CD4-positive, alpha-beta T cell treated with Interleukin-17A for 1 hour (primary cell): ENCODE measurements at places on chromosomes 3 and 15.

GRCh38 chr3:20658491-20658890 lies 472.5 kb upstream of the SGO1 start:
- DNase-seq = no peak

DNA sequence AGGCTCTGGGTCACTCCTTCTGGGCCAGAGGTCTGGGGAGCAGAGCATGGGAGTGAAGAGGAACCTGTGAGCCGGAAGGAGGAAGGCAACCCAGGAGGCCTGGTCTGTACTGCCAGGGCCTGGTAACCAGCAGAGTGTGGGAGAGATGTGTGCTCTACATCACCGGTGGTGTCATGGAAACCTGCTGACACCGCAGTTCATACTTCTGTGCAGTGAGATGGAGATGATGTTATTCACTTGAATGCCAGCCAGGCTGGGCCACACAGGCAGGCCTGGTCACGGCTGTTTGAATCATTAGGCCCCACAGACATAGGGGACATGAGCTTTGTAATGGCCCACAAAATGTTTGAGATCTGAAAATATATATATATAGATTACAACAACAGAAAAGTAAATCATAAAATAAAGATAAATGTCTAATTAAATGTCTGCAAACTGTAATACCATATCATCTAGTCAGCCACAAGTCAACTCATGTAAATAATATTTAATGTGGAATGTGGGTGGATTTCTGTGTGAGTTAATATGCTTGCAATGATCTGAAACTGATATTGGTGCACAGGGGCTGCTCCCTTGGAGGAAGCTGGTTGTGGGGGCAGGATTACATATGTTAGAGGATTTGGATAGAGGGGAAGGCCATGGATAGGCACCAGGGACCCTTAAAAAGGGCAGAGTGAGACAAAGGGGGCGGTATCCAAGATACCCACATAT lies 108.5 kb upstream of the PFN2 start:
- no peak for DNase-seq

- DNase-seq = peak; percentile 0
These were observed 121.4 kb upstream of the GMNC start for GRCh38 chr3:190983875-190984274.

GRCh38 chr3:172231318-172231901 lies 192.0 kb downstream of the FNDC3B start:
- no peak for DNase-seq

DNA sequence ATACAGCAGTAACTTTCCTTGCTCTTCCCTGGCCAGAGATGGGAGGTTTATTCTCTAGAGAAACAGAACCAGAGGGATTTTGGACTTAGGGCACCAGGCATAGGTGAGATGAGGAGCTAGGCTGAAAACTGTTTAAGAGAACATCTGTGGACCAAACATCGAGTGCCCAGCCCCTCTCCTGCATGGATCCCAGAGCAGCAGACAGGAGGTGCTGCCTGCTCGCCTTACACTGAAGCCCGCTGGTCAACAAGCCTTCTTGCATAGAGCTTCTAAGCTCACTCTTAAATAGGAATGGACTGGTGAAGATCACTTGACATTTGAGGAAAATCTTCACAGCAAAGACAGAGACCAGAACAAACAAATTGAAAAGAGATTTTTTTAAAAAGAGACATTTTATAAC lies 41.2 kb downstream of the PARP15 start:
- DNase-seq = no peak

DNA sequence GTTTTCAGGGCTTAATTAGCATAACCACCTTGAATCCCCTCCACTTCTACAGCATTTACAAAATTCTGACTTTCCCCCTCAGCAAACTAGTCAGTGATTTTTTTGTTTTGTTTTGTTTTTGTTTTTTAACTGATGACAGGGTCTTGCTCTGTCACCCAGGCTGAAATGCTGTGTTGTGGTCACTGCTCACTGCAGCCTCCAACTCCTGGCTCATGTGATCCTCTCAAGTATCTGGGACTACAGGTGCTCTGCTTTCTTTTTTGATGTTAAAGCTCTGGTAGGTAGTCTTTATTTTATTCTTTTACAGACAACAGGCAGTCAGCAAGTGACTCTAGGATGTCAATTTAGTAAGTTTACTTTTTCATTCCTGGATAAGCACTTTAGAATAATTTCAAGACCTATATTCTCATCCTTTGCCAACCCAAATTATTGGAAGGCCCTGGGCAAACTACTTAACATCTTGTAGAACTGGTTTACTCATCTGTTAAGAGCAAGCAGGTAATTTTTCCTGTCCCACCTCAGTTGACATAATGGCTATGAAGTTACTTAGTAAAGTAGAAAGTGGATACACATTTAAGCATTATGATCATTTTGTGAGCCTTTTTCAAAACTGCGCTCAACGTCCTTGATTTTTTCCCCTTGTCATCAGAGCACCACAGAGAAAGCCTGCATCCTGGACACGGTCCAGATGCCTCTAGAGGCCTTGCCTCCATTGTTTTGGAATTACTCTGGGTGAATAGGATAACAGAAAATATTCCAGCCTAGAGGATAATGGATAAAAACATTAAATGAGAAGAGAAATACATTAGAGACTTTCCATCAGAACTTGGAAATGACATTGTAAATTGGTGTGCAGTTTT lies 69.9 kb upstream of the NDUFB4 start:
- no peak for DNase-seq

DNA sequence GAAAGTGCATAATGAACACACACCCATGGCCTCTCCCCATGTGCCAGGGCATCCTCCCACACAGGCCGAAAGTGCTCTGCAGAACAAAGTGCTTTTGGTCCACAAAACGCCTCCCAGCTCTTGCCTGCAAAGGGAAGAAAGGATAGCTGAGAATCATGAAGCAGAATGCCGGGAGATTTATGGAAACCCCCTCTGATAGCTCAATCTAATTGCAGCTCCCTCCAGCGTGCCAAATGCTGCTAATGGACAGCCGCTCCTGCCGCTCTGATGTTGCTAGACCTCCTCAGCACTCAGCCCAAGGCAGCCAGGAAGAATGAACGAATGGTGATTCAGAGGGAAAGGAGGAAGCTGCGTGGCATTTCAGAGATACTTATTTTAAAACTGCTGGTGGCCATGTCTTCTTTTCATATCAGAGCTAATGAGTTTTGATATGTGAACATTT lies 145.3 kb downstream of the TJP1 start:
- no peak for DNase-seq

GRCh38 chr15:101022306-101022705 lies 103.1 kb downstream of the LRRK1 start:
- DNase-seq = no peak

DNA sequence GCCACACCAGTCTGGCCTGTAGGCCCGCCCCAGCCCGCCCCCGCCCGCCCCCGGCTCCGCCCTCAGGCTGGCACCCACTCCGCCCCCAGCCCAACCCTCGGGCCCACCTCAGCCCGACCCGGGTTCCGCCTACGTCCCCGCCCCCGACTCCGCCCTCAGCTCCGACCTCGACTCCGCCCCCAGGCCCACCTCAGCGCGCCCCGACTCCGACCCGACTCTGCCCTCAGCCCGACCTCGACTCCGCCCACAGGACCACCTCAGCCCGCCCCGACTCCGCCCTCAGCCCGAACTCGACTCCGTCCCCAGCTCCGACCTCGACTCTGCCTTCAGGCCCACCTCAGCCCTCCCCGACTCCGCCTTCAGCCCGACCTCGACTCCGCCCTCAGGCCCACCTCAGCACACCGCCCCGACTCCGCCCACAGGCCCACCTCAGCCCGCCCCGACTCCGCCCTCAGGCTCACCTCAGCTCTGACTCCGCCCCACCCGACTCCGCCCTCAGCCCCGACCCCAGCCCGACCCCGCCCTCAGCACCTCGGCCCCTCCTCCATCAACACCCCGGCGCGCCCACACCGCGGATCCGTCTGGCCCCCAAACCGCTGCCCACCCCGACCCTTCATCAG lies at the start of gene RAB43:
Gene RAB43 (minus strand): TSS at position 13 of the 620 bp plus-strand sequence. CDS start 315 bp downstream, outside the sequence.
- DNase-seq = peak; percentile 92

GRCh38 chr3:5754602-5755001 lies 567.1 kb downstream of the EDEM1 start:
- no peak for DNase-seq

- DNase-seq = no peak
These were observed 555.8 kb upstream of the ALCAM start for GRCh38 chr3:104810896-104811295.

DNA sequence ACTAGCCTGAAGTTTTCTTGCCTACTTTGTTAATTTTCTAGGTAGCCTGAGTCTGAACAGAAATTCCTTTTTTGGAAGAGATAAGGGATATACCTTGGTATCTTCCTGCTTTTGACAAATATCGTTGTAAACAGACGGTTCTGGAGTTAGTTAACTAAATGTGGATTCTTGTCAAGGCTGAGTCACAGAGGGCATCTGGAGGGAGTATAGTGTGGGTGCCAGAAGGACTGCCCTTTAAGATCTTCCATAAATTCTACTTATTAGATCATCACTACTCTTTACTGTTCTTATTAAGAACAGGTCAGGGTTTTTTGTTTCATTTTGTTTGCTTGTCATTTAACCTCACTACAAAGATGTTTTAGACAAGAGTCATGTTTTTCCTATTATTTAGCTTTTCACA lies 125.3 kb upstream of the SKOR1 start:
- no peak for DNase-seq

DNA sequence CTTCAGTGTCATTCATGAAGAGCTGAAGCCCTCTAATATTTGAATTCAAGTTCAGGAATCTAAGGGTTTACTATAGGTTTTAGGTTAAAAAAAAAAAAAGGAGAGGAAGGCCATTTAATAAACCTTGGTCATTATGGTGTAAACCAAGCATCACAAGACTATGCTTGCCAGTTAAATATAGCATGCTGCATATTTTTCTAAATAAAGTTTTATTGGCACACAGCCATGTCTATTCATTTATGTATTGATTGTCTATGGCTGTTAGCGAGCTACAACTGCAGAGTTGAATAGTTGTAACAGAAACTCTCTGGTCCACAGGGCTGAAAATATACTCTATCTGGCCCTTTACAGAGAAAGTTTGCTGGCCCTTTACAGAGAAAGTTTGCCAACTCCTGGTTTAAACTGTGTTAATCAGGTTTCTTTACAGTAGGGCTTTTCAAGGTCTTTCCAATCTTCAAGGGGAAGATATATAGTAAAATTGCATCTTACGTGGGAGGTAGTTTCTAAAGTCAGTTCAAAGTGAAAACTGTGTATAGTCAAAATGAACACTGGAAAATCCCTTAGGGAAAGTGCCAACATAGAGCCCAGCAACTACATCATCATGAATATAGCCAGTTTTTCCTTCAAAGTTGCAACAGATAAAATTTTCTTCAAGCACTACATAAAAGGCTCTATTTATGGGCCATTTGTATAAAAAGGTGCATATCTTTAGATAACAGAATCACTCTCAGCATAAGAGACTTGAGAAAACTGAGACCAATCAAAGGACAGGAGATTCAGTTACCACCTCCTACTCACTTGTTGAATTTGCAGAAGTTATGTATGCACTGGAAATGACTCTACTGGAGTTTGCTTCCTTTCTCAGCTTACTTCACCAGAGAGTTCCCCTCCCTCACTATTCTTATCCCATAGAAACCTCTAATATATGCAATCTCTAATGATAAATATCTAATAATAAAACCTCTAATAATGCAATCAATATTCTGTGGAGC lies 49.7 kb upstream of the FRMD4B start:
- no peak for DNase-seq

GRCh38 chr15:85865070-85865684 lies 70.5 kb upstream of the KLHL25 start:
- DNase-seq = peak; percentile 10

- DNase-seq = no peak
These were observed 90.8 kb upstream of the TNFAIP8L3 start for GRCh38 chr15:51185213-51186159.

DNA sequence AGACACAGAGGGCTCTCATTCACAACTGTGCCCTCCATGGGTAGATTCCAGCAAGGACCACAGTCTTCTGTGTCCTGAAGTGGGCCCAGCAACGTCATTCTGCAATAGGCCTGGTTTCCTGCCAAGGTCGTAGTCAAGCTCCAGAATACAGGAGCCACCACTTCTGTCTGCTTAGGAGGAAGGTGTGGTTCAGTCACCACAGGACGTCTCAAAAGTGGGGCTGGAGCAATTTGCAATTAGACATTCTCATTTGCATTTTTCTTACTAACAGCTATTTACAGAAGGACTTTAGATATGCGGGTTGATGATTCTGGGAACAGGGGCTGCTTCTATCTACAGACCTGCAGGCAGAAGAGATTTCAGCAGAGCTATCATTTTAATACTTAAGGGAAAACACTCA lies 58.7 kb upstream of the MYRIP start:
- DNase-seq = no peak

DNA sequence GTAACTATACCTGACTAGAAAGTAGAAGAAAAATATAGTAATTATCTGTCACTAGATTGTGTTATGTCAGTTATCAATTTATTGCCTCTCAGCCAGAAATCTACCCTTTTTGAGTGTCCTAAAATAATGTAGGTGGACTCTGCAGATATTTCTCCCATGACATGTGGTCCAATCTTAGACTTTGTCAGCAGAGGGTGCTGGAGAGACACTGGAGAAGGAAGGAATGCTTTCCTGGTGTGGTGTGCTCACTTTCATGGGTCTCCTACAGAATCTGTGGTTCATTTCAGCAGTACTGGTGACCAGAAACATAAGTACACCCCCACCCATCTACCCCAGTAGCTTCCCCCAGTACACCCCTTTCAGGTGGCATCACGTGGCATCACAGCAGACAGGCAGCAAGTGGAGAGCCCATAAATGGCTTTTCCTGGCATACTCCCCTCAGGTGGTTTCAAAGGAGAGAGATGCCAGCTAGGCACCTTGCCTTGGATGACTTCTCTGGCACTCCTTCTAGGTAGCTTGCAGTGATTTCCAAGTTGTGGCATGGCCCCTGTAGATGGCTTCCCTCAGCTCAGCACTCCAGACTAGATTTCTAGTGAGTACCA lies 114.7 kb downstream of the GADL1 start:
- peak; percentile 11 for DNase-seq

DNA sequence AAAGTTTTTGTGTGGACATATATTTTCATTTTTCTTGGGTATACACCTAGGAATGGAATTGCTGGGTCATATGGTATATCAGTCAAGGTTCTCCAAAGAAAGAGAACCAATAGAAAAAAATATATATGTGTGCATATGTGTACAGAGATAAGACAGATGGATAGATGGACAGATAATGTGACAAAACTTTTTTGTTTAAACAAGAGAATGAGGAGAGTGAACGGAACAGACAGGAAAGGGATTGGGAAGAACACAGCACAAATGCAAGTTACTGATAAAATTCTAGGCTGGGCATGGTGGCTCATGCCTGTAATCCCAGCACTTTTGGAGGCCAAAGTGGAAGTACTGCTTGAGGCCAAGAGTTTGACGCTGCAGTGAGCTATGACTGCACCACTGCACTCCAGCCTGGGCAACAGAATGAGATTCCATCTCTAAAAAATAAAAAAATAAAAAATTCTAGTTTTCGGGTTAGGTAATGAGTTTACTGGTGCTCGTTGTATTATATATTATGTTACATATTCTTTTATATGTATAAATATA lies 50.0 kb downstream of the HSPBAP1 start:
- no peak for DNase-seq

GRCh38 chr3:139425745-139426400 lies 36.4 kb upstream of the COPB2 start:
- DNase-seq = no peak

GRCh38 chr3:137763594-137763938 lies 549 bp upstream of the SOX14 start:
- DNase-seq = no peak

- no peak for DNase-seq
These were observed 31.0 kb upstream of the ADAMTS17 start for GRCh38 chr15:100372739-100373119.
